Thoracic aorta endothelial cell (primary cell): ENCODE measurements at places on chromosomes 7 and 10. TPM values are rescaled to one million over a fixed set of nuclear protein-coding genes. Genes with fewer than 3 reads are reported as not detected.

Gene SLC16A12
- 0.80 TPM in 1 of 2 replicates, not detected in the other for total RNA-seq

Gene NEUROD6
- not detected in 2 replicates for total RNA-seq

Gene AKR1B15
- not detected in 2 replicates for total RNA-seq

Gene MYOZ1
- total RNA-seq: not detected in 2 replicates

Gene CAMK2B
- total RNA-seq: 1.1 and 1.8 TPM in 2 replicates

Gene ADCY1
- 0.40 and 0.43 TPM in 2 replicates for total RNA-seq
